Stimulated activated CD8-positive, alpha-beta memory T cell treated with anti-CD3 and anti-CD28 coated beads, Interleukin-15, amount 100 ng/mL, for 24 hours (primary cell): ENCODE measurements at places on chromosomes 16 and 17.

GRCh38 chr17:12877953-12878669 is 88.8 kb downstream of the ARHGAP44 start:
- DNase-seq = no peak

DNA sequence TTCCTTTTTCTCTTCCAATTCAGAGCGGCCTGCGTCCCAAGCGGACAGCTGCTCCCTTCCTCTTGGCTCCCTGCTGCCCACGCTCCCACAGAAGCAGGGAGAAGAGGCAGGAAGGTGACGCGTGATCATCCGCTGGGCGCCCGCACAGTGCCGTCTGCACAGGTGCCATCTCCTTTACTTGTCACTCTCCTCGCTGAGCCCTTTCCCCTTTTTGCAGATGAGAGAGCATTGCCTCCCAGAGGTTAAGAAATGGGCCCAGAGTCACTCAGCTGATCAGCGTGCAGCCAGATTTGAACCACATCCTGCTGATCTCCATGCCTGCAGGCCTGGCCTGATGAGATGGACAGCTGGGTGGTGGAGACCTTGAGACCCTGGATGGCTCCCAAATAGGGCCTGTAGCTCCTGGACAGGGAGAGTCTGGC is 299.8 kb downstream of the SEC14L1 start:
- no peak for DNase-seq

- DNase-seq = no peak
Measured at GRCh38 chr17:77372444-77373298, 231.9 kb downstream of the SEC14L1 start.

- DNase-seq = no peak
Measured at GRCh38 chr16:2236337-2237101, at the start of gene DNASE1L2. DNASE1L2 (plus strand) TSS chr16:2236444; CDS start chr16:2236817, 373 bp downstream.

DNA sequence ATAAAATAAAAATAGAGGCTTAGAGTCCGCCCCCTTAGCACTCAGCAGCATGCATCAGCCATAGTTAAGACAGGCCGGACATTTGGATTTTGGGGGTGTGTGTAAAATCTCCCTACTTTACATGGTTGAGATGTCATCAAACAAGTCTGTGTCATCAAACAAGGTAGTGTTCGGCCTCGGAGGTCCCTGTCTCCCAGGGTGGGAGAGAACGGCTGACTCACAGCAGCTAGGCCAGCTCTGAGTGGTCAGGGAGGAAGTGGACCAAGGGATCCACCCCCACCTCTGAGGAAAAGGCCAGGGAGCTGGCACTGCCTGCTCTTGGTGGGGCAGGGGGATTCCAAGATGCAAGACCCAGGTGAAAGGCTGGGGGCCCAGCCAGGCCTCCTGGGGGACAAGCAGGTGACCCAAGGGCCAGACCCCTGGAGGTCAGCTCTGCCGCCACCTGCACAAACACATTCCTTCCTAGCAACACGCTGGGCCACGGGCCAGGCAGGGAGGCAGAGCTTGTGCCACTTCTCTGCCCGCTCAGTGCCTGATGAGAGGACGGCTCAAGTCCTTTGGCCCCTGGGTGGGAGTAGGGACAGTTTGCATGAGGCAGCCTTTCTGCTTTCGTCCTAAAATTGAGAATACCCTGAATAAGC is 28.5 kb downstream of the KIFC3 start:
- no peak for DNase-seq

DNA sequence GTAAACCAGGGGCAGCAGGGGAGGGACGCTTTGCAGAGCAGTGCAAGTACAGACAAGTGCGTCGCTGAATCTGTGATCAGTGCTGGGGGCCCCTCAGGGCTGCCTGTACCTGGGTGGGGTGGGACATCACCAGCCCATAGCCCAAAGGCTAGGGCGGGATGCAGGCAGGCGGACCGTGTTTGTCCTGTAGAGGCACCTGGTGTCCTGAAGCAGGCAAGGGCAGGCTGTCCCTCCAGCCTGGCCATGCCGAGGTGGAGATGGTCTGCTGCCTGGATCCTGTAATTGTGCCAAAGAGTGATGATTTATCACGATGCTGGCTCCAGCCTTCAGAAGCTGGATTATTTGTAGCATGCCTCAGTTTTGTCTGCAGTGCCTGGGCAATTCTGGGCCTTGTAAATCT is 137.9 kb upstream of the GSE1 start:
- DNase-seq = no peak

DNA sequence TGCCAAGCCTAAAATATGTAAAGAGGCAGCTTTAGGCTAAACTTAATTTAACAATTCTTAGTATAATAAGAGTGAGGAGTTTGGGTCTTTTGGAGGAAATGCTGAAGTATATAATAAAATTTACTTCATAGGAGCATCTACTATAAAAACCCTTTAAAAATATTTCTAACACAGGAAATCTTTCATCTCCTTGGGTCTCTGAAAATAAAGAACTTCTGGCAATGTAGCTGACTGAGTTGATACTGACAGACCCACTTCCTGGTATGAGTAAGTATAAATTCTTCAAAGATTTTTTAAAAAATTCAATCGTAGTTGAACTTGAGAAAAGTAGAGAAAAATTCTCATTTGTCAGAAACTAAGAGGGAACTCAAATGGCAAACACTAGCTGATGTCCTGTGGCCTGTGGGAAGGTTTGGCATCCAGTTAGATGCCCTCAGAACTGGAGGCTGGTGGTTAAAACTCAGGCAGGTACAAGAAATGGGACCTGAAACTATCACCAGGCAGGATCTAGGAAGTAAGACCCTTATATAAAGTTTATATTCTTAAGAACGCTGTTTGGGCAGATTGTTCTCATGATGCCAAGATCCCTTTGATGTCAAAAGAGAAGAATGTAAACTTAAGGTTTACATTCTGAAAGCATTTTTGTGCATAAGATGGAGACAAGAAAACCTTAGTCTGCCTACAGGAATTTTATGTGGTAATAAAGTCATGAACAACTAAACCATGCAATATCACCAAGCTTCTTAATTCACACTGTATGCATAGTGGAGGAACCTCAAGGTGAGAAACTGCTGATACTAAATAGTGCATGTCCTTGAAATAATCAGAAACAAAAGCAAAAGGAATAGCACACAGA is 6.2 kb downstream of the KRTAP4-6 start:
- no peak for DNase-seq

GRCh38 chr16:52254746-52255145 is 292.2 kb downstream of the TOX3 start:
- DNase-seq = no peak

DNA sequence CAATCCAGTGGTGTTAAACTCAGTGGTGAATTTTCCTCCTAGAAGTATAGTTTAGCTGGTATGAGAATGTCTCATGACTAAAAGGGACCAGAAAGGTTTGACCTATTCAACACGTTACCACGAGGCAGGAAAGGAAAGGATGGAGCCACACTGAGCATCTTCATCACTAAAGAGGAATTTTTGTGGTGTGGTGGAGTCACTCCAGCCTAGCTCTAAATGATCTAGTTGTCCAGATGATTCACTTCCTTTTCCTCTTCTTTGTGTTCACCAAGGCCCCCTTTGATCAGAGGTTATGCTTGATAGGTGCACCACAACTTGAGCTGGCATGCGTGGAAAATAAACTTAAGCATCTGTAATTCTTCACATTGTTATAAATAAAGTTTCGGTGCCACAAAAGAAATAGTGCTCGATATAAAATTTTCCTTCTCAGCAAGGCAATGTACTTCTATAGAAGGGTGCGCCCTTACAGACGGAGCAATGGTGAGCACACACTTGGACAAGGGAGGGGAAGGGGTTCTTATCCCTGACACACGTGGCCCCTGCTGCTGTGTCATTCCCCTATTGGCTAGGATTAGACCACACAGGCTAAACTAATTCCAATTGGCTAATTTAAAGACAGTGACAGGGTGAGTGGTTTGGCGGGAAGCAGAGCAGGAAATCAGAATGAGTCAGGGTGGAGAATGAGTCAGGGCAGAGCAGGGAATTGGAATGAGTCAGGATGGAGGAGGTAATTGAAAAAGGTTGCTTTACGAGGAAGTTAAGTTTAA is 254.6 kb downstream of the HS3ST3A1 start:
- DNase-seq = no peak

GRCh38 chr17:57480438-57481196 is 224.3 kb downstream of the MSI2 start:
- no peak for DNase-seq

GRCh38 chr17:21186399-21187187 is 27.4 kb downstream of the TMEM11 start:
- DNase-seq = no peak

- DNase-seq = no peak
Measured at GRCh38 chr17:29069526-29070041, 26.6 kb downstream of the PIPOX start.

DNA sequence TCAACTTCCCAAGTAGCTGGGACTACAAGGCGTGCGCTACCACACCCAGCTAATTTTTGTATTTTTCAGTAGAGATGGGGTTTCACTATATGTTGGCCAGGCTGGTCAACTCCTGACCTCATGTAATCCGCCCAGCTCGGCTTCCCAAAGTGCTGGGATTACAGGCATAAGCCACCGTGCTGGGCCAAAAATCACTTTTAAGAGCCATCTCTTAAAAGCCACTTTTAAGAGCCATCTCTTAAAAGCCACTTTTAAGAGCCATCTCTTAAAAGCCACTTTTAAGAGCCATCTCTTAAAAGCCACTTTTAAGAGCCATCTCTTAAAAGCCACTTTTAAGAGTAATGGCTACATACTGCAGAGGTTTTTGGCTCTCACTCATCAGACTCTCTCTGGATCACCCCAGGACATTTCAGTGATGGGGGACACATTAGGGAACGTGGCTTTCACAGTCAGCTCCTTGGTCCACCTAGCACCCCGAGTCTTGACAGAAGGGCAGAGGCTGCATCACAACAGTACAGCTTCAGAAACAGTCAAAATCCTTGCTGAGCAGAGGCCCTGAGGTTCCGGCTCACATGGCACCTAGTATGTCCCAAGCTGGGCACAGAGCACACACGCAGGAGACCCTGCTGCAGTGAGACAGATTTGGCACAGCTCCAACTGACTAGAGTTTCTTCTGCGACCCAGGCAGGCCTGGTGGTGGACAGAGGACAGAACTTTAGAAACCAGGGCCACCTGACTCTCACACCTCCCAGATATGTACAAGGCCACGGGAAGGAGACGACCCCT is 23.6 kb downstream of the RANBP10 start:
- DNase-seq = no peak

- no peak for DNase-seq
Measured at GRCh38 chr16:72203401-72203800, 31.4 kb upstream of the PMFBP1 start.

- DNase-seq = no peak
Measured at GRCh38 chr17:80529104-80529903, 15.3 kb upstream of the RPTOR start.

GRCh38 chr17:32269377-32269776 is 3.7 kb downstream of the RHBDL3 start:
- DNase-seq = no peak

DNA sequence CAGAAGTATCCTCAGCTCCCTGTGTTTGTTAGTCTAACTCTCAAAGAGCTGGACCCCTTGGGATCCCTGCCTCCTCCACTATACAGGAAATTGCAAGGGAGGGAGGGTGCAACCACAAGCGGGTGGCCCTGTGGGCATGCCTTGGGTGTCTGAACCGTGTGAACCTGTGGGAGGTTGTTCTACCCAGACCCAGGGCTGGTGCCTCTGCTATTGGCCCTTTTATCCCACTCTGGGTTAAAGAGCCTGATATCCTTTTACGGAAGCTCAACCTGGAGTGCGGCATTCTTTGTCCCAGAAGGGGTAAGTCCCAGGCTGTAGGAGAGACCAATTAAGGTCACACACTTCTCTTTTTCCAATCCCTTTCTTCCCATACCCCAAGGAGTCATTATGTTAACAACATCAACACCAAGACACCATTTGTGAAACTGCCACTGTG is 53.4 kb downstream of the ARSG start:
- DNase-seq = no peak

- no peak for DNase-seq
Measured at GRCh38 chr17:8831234-8831849, 32.2 kb upstream of the MFSD6L start.

DNA sequence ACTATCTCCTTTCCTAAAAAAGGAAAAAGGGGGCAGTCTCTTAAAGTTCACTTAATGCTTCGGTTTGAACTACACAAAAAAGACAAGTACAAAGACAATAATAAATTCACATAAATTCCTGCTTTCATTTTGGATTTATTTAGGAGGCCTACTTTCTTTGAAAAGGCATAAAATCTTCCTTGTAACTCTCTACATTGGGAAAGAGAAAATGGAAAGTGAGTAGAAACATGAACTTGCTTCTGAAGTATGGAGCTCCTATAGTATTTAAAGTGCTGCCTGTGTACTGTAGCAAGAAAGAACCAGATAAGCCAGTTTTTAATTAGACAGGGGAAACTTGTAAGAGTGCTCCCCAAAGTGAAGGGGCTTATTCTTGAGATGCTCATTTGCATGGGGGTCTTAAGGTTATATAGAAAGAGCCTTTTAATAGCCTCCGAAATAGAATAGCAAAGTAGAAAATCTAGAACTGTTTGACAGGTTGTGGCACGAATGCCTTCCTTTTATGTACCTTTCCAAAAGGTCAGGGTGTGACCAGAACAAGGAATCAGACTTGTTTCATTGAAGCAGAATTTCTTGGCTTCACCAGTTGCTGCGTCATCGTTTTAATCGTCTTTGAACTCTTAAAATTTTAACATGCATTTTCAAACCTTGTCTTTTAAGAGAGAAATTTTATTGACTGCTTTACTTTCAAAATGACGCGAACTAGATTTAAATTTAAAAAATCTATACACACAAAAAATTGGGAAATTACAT is 12.9 kb downstream of the GAN start:
- DNase-seq = no peak

- DNase-seq = no peak
Measured at GRCh38 chr17:75240394-75241142, 20.8 kb downstream of the GGA3 start.

- no peak for DNase-seq
Measured at GRCh38 chr16:73065632-73066330, 17.9 kb upstream of the ZFHX3 start.

DNA sequence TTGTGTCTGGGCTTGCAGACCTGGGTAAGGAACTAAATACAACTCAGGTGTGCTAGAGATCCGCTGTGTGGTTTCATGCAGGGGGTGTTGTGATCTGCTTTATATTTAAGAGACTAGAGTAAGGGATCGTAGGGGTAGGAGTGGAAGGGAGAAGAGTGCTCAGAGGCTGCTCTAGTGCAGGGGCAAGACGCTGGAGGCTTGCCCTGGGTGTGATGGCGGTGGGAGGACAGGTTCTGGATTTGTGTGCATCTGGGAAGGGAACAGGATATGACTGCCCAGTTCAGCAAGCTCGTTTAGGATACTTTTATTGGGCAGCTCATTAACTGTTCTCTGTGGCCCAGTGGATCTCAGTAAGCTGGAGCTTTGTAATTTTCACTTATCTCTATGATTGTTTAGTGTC is 47.6 kb downstream of the RPTOR start:
- no peak for DNase-seq

- DNase-seq = no peak
Measured at GRCh38 chr16:68244481-68244902, 681 bp upstream of the PLA2G15 start.
